ENCODE measurements at places on chromosomes 11 and 22. TPM values are rescaled to one million over a fixed set of nuclear protein-coding genes. Genes with fewer than 3 reads are reported as not detected.

The JHY gene
- 9.3 TPM for total RNA-seq

The F2 gene
- not detected for total RNA-seq

The HPX gene
- total RNA-seq = not detected

The OR51S1 gene
- total RNA-seq = not detected

The HTR3B gene
- total RNA-seq = not detected

The MS4A12 gene
- not detected for total RNA-seq

The DDX25 gene
- total RNA-seq = under 0.01 TPM

The BRMS1 gene
- 38.5 TPM for total RNA-seq

The PNPLA3 gene
- 2.9 TPM for total RNA-seq

The CABP4 gene
- total RNA-seq = not detected

The FUT4 gene
- total RNA-seq = 5.6 TPM

The KCNQ1OT1 gene
- total RNA-seq = 7.3 TPM

The INCENP gene
- total RNA-seq = 47.5 TPM

The PGM2L1 gene
- total RNA-seq = 4.2 TPM

The DDI1 gene
- not detected for total RNA-seq

The POU2AF1 gene
- total RNA-seq = not detected

The OR2AG2 gene
- 0.09 TPM for total RNA-seq

The PRRG4 gene
- total RNA-seq = 0.36 TPM

The SLC22A8 gene
- not detected for total RNA-seq

The ARHGEF17 gene
- total RNA-seq = 30.3 TPM

The OOSP4B gene
- not detected for total RNA-seq

The OR2AT4 gene
- total RNA-seq = not detected

The OR8G5 gene
- total RNA-seq = not detected

The RIMBP3C gene
- 0.63 TPM for total RNA-seq

The SERGEF gene
- 20.7 TPM for total RNA-seq

The VSIG10L2 gene
- not detected for total RNA-seq

The MOGAT2 gene
- not detected for total RNA-seq

The GLYAT gene
- not detected for total RNA-seq

The CD81 gene
- total RNA-seq = 327 TPM

The ZBED4 gene
- total RNA-seq = 8.3 TPM

The ABTB2 gene
- 1.7 TPM for total RNA-seq

The OR51B5 gene
- not detected for total RNA-seq

The UPK3A gene
- not detected for total RNA-seq

The SDHD gene
- 110 TPM for total RNA-seq

The KCNA4 gene
- 1.4 TPM for total RNA-seq

The TRIM49 gene
- not detected for total RNA-seq

The AQP11 gene
- 2.8 TPM for total RNA-seq

The H19 gene
- total RNA-seq = 1,460 TPM

The TBX10 gene
- not detected for total RNA-seq

The SBF1 gene
- total RNA-seq = 70.9 TPM

The C11orf21 gene
- not detected for total RNA-seq

The KDM4E gene
- total RNA-seq = not detected

The GLB1L2 gene
- not detected for total RNA-seq

The HBG1 gene
- not detected for total RNA-seq

The BCO2 gene
- total RNA-seq = 1.5 TPM

The GRAP2 gene
- not detected for total RNA-seq
